ENCODE measurements at places on chromosomes 4 and X.
A peak's percentile ranks its signal among the peaks of the same experiment; 100 is the strongest.

DNA sequence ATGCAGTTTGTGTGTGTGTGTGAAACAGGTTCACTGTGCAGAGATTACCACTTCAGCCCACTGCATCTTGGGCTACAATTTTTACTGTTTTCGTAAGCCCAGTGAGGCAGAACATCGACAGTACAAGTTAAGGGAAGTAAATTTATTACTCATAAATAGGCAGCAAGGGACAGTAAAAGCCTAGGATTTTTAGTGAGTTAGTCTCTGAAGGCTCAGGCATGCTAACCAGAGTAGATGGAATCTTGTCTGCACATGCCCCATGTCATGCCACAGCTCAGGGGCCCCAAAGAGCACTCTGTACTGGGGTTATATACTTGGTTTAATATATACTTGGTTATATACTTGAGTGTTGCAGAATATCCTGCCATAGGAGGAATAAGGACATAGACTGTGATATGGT, 825.7 kb downstream of the TECRL start:
- no peak for DNase-seq

DNA sequence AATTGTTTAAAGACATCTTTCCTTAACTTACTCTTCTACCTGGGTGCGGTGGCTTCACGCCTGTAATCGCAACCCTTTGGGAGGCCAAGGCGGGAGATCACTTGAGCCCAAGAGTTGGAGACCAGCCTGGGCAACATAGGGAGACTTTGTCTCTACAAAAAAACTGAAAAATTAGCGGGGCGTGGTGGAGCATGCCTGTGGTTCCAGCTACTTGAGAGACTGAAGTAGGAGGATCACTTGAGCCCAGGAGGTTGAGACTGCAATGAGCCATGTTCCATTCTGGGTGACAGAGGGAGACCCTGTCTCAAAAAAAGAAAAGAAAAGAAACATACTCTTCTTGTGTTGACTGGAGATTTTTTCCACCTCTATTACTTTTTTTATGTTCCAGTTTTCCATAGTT, 181.9 kb downstream of the RAPGEF2 start:
- DNase-seq = no peak

DNA sequence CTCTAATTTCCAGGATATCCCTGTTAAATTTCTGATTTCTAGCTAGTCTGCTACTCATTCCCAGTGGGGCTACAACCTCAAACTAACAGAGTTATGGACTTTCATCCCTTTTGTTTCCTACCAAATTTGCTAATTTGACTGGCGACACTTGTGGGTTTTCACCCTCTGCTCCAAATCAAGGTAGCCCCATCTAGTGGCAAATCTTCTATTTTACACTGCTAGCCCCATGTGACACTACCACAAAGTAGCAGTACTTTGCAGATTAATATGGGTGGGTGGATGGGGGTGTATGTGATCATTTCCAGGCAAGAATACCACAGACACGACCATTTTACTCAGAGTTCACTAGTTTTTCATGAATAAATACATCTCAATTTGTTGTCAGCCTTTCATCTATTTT, 150.3 kb downstream of the MSL3 start:
- DNase-seq = peak; percentile 10

GRCh38 chr4:44623676-44624075, 27.7 kb downstream of the YIPF7 start:
- DNase-seq = no peak

DNA sequence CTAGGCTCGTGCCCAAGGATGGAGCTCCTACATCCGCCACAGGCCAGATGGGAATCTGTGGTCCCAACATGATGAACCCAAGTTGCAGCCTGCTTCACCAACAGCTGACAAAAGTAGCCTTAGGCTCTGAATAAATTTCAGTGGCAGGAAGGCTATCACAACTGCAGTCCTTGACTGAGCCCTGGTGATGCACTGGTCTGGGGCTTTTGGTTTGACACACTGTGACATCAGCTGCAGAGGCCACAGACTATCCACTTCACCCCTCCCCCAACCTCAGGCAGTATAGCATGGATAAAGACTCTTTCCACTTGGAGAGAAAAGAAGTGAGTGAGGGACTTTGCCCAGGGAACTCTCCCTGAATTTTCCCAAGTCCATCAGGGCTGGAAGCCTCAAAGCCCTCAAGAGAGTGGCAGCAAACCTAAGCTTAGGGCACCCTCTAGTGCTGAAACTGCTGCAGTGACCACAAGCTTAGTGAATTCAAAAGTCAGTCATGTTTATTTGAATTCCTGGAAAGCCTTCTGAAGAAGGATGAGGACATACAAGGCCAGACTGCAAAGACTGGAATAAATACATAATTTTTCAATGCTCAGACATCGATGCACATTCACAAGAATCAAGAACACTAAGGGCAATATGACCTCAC, 135.0 kb upstream of the TENT5D start:
- peak; percentile 28 for DNase-seq

DNA sequence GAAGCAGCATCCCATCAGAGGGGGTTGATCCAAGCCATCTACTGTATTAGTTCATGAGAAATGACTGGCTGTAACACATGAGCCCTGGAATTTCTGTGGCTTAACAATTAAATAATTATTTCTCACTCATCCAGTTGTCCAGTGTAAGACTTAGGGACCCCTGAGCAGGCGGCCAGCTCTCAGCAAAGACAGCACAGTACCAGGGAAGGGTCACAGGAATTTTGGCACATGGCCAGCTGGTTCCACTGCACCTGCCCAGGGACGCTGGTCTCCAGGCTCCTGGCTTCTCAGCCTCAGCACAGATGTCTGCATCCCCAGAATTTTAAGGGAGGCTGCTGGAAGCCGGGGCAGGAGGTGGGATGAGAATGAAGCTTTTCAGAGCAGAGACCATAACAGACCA, 93.7 kb upstream of the DHRSX start:
- DNase-seq = no peak

Data from WERI-Rb-1 (cell line).